ENCODE measurements at places on chromosomes 5 and 9. TPM values are rescaled to one million over a fixed set of nuclear protein-coding genes. Genes with fewer than 3 reads are reported as not detected.

DNA sequence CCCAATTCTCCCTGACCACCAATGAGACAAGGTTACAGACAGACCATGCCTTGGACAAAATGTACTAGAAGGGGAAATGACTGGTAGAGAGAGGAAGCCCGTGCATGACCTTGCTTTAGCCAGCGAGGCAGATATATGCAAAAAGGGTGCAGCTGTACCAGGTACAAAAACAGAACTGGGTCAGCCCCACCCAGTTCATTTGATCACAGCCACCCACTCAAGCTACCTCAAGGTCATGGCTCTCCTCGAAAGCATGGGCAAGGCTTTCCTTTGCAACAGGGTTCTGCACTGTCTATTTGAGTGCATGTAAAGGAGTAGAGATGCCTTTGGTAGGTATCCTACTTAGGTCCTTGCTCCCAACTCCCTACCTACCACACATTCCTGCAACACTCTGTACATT is 33.3 kb downstream of the TLE1 start:
- DNase-seq: no peak

DNA sequence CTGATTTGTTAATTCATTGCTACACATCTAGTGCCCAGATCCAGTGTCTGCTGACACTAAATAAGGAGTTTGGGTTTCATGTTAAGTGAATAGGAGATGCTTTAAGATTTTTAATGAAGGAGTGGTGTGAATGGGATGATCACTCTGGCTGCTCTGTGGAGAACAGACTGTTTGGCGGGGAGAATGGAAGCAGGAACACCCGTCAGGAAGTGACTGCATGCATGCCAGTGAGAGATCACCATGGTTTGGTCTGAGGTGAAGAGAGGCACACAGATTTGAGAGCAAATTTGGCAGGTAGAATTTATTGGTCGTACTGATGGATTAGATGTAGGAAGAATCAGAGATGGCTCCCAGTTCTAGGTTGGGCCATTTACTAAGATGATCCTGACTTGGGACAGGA is 19.8 kb downstream of the ATP6V0E1 start:
- DNase-seq: no peak

- no peak for DNase-seq
Measured at GRCh38 chr5:148853868-148854267, 27.5 kb downstream of the ADRB2 start.

GRCh38 chr5:88944751-88945531 is 62.0 kb upstream of the MEF2C start:
- no peak for DNase-seq

GRCh38 chr5:98968056-98968564 is 39.3 kb upstream of the CHD1 start:
- DNase-seq: no peak

- DNase-seq: no peak
Measured at GRCh38 chr5:116546033-116546742, 28.4 kb downstream of the SEMA6A start.

DNA sequence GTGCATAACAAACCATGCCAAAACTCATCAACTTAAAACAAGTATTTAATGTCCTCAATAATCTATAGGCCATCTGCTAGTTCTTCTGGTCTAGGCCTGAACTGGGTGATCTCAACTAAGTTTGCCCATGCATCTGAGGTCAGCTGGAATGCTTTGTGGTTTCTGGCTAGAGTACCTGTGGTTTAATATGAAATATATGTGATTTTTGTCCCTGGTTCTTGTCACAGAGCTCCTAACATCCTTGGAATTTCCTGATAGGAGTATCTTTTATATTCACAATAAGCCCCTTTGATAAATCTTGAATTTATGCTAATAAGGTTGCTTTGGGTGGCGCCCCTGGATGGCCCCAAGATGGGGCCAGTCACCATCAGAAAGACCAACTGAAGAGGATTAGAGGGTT is 535.9 kb downstream of the DNAH5 start:
- no peak for DNase-seq

GRCh38 chr9:117411547-117411946 is 3.3 kb downstream of the ASTN2 start:
- DNase-seq: no peak

DNA sequence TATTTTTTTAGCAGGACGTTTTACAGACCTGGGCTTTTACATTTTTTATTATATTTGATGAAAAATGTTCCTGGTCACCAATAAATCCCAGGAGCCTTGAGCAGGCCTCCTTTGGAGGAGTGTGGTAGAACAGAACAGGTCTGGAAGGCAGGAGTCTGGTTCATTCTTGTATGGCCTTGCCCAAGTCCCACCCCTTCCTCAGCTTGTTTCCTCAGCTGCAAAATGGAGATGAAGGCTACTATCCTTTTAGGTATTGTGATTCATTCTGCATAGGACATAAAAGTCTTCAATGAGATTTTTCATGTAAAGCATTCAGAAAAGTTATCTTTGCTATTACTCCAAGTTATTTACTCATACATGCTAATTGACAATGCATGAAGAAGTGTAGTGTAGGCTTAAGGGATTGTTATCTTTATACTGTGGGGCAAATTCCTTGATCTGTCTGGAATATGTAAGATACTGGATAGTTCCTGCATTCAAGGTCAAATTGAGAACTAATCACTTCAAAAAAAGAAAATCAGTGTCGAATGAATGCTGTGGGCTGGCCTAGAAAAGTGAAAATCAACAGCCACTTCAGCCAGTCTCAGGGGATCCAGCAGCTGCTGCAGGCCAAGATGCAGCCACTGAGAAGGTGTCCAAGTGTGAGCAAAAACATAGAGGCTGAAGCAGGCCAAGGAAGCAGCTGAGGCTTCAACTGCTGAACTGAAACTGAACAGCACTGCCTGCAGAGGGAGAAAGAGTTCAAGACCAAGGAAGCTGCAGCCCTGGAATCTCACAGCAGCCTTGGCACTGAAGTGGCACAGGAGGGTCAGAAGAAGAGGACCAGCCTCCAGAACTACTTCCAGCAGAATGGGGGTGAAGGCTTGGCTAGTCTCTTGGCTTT is 15.5 kb upstream of the SLC36A3 start:
- DNase-seq: no peak

- no peak for DNase-seq
Measured at GRCh38 chr9:26809795-26810194, 82.8 kb downstream of the CAAP1 start.

DNA sequence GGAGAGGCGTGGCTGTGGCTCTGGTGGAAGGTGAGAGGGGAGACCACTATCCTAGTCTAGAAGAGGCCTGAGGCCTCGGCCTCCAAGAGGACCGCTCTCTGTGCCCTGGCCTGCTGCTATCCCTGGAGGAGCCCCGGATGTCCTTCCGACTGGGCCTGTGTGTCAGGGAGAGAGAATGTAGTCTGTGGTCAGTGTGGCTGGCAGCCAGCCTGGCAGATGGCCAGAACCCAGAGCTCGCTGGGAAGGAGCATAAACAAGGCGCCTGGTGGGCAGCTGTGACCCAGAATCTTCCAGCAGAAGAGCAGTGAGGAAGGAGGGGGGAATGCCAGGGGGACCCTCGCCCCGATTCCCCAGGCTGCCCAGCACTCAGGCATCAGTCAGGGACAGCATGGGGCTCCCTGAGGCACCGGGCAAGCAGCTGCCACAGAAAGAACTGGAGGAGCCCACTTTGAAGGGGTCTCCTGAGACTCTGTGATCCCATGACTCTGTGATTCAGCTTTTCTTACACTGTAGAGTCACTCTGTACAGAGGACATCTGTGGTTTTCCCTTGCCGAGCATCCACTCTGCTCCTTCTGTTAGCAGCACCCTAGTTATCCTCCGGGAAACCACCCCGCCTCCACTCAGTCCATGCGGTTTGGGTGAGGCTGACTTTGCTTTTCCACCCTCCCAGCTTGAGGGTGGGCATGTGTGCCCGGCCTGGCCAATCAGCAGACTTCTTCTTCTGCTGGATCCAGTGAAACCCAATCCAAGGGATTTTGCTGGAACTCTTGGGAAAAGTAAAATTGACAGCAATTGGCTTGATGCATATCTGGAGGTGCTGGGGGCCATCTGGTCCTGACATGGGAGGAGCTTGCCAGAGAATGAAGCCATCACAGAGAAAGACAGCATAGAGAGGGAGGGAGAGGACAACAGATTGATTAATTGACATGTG is 46.2 kb upstream of the PWWP2A start:
- DNase-seq: peak; percentile 96

DNA sequence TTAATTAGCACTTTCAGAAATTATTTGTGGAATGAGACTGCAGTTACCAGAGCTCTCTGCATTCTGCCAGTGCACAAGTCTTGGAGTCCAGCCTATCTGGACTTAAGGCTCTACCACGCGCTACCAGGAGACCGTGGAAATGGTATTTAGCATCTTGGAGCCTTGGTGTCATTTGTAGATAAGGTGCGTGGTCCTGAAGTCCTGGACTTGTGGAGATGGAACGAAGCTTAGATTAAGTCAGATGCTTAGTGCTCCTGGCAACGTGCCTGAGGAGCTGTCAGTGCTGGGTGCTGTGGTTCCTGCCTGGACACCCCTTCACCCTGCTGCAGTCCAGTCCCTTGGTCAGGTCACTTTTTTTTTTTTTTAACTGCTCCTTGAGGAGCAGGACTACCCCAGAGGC is 59.7 kb downstream of the RCL1 start:
- no peak for DNase-seq

GRCh38 chr5:1349246-1349645 is 4.3 kb upstream of the CLPTM1L start:
- DNase-seq: peak; percentile 61

GRCh38 chr9:109110329-109111021 is 9.3 kb downstream of the TMEM245 start:
- DNase-seq: no peak

- no peak for DNase-seq
Measured at GRCh38 chr5:128477944-128478343, 60.1 kb downstream of the FBN2 start.

GRCh38 chr5:96569770-96570169 is 92.4 kb upstream of the CAST start:
- no peak for DNase-seq

DNA sequence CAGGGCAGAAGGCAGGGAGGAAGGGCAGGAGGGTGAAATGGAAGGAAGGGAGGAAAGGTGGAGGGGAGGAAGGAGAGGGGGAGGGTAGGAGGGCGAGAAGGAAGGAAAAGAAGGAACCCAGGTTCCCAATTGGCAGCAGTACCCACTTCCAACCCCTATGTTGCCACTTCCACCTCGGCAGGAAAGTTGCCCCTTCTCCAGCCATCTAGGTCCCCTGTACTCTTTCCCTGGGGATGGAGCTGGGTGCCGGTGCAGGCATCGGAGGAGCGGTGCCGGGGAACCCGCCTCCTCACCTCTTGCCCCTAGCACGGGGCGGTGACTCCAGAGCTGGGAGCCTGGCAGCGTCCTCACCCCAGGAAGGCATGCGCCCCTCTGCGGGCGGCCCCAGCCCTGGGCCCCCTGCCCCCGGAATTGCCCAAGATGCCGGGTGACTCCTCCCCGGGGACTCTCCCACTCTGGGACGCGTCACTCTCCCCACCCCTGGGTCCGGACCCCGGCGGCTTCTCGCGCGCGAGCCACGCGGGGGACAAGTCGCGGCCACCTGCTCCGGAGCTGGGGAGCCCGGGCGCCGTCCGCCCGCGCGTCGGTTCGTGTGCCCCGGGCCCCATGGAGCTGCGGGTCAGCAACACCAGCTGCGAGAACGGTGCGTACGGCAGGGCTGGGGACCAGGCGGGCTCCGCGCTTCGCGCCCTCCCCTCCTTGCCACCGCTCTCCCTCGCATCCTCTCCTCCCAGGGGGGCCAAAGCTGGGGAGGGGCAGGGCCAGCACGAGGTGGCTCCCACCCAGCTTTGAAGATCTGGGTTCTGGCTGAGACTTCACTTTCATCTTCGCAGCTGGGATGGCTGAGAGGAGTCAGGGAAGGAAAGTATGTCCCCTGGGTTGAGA is at the start of gene NIPAL4:
Gene NIPAL4, plus strand, starts transcription at position 499 of the 885 bp plus-strand sequence. Its CDS starts 108 bp downstream, at position 607.
- peak; percentile 80 for DNase-seq

DNA sequence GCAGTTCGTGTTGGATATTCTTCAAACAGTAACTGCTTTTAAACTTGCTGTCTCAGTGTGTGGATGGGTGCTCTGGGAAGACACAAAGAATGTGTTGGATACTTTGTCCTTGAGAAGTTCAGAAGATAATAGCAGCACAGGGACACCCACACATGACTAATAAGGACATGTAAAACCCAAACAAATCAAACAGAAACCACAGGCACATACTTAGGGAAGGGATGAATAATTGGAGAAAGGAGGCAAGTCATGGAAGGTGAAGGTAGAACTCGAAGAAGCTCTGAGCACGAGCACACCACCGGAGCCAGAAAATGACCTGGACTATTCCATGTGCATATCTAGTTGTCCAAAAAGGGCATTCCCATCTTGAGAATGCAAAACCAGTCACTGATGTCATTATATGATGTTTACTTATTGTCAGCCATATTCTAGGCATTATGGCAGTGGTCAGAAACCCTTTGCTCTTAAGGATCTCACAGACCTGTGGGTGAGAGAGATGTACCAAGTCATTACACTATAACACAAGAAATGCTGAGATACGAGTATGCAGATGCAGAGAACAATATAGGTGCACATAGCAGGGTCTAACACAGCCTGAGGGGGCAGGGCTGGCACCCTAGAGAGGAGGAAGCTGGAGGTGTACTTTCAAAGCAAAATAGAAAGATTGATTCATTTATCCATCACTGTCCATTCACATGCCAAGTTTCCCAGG is 152.9 kb downstream of the PIK3R1 start:
- no peak for DNase-seq

PAPPA gene
- 16.6 TPM for total RNA-seq

HRCT1 gene
- total RNA-seq: 14.2 TPM

FAXDC2 gene
- total RNA-seq: 20.0 TPM

DMGDH gene
- 1.6 TPM for total RNA-seq

CD180 gene
- 3.0 TPM for total RNA-seq

PCDHB7 gene
- 6.7 TPM for total RNA-seq

DBH gene
- not detected for total RNA-seq

GALNT12 gene
- total RNA-seq: 12.6 TPM

CCDC171 gene
- 5.4 TPM for total RNA-seq

PCDHGA6 gene
- 12.0 TPM for total RNA-seq

NTNG2 gene
- total RNA-seq: 1.8 TPM

TICAM2 gene
- total RNA-seq: 10.6 TPM

All from aorta (tissue), 5 donors.